ENCODE measurements at places on chromosomes 3 and 15. TPM values are rescaled to one million over a fixed set of nuclear protein-coding genes. Genes with fewer than 3 reads are reported as not detected.

DNA sequence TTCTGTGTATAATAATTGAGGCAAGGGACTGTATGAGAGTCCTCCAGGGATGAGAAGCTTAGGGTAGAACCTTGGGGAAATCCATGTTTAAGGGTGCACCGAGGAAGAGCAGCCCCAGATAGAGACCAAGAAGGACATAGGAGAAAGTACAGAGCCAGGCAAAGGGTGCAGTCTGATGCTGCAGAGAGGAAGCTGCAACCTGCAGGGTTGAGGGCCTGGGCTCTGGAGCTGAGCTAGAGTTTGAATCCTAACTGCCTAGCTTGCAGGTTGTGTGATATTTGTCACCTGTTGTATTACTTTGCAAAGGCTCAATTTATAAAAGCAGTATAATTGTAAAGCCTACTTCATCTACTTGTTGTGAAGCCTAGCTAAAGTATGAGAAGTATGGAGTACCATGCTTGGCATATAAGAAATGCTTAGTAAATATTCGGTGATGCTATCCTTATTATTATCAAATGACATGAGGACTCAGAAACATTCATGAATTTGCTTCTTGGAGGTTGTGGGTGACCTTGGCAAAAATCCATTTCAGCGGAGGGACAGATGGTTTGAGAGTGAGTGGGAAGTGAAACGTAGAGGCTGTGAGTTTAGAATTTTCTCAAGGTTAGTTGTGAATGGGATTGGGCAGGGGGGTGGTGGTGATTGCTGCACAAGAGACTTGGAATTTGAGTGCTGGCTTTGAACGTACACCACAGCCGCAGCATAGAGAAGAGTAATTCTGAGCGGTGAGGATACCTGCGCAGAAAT, 43.8 kb downstream of the PLCL2 start:
- no peak for DNase-seq
- H3K4me1 ChIP-seq, result peaks cover 53% of the 10 kb centered on the region
- no peak overlapping the region for H3K27ac ChIP-seq

DNA sequence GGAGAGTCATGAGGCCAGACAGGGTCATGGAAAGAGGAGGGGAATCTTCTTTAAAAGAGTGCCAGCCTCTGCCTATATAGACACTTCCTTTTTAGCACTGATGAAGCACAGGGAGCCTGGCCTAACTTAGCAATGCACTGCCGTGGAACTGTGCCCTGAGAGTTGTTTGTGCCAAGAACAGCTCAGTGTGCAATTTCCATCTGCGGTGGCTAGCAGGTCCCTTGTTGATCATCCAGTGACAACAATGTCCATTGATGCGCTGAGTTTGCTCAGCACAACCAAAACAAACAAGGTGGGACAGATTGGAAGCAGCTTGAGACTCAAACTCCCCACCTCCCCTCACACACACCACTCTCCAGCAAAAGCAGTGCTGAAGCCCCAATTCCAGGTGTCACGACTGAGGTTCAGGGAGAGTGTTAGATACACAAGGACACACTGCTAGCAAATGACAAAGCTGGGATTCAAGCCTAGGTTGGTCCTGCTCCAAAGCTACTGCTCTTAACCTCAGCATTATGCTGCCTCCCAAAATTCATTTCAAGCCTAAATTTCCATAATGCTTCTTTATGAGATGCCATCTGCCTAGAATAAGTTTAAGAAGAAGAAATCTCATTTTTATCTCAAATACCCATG, 316.6 kb upstream of the UBE2E2 start:
- H3K27me3 ChIP-seq, result no peaks in the 10 kb centered on the region
- H3K27ac ChIP-seq, result no peak overlapping the region
- H3K4me1 ChIP-seq, result no peaks in the 10 kb centered on the region
- H3K4me3 ChIP-seq, result no peak overlapping the region
- no peaks in the 10 kb centered on the region for H3K36me3 ChIP-seq

DNA sequence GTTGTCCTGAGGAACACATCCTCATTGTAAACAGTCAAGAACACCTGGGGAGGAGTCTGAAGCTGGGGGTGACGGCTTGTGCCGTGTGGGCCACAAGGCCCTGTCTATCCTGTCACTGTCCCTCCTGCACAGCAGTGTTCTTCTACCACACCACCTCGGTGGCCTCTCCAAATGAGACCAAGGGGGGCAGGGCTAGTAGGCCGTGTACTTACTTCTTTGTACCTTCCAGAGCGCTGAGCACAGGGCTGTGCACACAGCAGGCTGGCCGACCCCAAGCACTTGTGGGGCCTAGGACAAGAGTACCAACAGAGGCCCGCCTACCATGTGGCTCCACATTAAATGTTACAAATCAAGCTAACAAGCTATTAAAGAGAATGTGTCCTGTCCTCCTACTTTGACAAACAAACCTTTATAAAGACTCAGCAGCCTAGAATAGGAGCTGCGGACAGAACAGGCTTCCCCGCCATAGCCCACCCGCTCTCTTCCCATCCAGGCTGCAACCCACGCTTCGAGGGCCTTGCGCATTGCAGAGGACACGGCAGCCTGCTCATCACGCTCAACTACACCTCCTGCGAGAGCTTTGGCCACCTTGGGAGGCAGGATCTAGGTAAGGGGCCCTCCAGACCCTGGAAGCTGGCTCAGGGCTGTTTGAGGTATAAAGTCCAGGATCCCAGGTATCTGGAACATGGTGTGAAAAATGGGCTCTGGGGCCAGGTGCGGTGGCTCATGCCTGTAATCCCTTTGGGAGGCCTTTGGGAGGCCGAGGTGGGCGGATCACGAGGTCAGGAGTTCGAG, 30.5 kb downstream of the MELTF start:
- no peaks in the 10 kb centered on the region for H3K27me3 ChIP-seq
- H3K36me3 ChIP-seq, result no peaks in the 10 kb centered on the region
- DNase-seq, result no peak
- peaks cover 7% of the 10 kb centered on the region for H3K4me1 ChIP-seq
- no peak overlapping the region for H3K4me3 ChIP-seq

The ZPLD1 gene
- total RNA-seq, result not detected

All from activated CD4-positive, alpha-beta T cell treated with anti-CD3 and anti-CD28 coated beads, Interleukin-2, amount 10 ng/mL, durations not matched to agents 7 days and 5 days (primary cell).